ENCODE measurements at places on chromosomes 16 and 17.

DNA sequence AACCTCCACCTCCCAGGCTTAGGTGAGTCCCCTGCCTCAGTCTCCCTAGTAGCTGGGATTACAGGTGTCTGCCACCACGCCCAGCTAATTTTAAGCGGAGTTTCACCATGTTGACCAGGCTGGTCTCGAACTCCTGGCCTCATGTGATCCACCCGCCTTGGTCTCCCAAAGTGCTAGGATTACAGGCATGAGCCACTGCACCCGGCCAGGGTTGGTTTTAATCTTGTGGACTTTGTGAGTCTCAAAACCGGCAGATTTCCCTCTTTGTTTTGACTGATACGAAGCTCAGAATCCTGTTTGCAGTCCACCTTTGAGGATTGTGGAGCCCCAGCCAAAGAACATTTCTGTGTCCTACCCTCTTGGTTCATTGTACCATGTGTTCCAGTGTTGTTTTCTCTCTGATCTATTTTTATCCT, 16.4 kb upstream of the CPSF4L start:
- DNase-seq: no peak

GRCh38 chr16:69610356-69610755, 44.6 kb downstream of the NFAT5 start:
- DNase-seq: no peak

DNA sequence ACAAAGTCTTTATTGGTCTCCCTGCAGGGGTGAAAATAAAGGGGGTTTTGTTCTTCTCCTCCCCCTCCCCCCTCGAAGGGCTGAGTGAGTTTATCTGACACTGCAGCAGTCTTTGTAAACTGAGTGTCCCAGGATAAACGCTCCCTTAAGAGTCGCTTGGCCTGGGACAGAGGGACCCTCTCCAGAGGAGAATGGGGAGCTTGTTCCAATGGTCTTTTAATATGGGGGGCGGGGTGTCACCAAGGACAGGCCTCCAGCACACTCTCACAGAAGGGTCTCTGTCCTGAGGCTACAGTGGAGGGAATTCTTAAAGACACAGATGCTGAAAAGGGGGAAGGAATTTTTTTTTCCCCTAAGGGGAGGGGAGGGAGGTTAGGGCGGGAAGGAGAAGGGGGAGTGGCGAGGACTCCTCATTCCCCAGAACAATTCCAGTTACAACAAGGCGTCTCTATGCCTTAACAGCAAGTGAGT, 455.5 kb downstream of the SOX9 start:
- DNase-seq: no peak

DNA sequence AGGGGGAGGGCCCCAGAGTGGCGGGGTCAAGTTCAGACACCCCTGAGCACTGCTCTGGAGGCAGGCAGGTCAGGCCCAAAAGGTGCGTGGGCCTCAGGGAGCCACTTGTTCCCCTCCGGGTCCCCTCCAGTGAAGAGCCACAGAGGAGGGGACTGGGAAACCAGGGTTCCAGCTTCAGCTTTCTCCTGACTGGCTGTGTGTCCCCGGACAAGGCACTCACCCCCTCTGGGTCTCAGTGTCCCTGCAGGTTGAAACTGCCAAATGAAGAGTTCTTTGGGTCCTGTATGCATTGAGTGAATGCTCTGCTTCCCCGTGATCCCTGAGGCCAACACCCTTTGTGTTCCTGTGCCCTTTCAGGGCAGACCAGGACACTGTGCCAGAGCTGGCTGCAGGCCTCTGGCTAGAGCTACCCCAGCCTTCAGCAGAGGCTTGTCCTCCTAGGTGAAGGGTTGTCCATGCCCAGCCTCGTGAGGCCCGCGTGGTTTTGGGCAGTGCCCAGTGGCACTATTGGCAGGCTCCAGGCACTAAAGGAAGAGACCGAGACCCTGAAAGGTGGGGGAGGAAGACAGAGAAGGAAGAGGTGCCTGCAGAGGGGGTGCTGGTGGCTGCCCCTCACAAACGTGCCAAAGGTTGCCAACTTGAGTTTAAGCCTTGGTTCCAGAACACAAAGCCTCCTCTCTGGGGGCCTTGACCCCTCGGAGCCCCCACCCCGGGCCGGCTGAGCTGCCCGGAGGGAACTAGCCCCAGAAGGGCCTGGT, 13.3 kb upstream of the WNT3 start:
- no peak for DNase-seq

- peak; percentile 88 for DNase-seq
These were observed 31.2 kb downstream of the NSMCE1 start for GRCh38 chr16:27237219-27238015.

GRCh38 chr17:77419095-77419494, 278.3 kb downstream of the SEC14L1 start:
- DNase-seq: no peak

DNA sequence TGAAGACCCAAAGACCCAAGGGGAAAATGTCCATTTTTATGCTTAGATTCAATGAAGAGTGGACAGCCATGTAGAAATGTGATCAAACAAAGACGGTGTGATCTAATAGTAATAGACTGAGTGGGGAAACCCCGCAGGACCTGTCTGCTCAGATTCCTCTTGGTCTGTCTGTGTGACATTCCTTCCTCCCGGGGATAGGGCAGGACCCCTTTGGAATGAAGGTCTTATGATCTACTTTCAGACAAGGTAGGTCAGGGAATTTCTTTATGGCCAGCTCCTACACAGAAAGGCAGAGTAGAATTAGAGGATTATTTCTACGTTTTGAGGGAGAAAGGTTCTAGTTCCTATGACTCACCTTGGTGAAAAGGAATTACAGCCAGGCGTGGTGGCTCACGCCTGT, 267.6 kb downstream of the STX8 start:
- DNase-seq: no peak

- no peak for DNase-seq
These were observed 23.6 kb downstream of the CA4 start for GRCh38 chr17:60173304-60173819.

DNA sequence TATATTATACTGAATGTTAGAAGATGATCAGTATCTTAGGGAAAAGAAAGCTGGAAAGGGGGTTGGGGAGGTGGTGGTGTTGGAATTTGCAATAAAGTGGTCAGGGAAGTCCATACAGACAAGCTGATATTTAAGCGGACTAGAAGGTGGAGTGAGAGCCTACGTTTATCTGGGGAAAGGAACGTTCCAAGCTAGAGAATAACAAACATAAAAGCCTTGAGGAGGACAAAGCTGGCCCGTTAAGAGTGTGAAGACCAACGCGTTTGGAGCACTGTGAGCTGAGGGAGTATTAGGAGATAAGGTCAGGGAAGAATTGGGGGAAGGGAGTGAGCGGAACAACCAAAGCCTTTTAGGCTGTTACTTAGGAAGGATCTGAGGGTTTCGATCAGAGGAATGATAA, 1.4 kb downstream of the DDX42 start:
- no peak for DNase-seq

- no peak for DNase-seq
These were observed 20.0 kb downstream of the MAP3K14 start for GRCh38 chr17:45296833-45297124.

DNA sequence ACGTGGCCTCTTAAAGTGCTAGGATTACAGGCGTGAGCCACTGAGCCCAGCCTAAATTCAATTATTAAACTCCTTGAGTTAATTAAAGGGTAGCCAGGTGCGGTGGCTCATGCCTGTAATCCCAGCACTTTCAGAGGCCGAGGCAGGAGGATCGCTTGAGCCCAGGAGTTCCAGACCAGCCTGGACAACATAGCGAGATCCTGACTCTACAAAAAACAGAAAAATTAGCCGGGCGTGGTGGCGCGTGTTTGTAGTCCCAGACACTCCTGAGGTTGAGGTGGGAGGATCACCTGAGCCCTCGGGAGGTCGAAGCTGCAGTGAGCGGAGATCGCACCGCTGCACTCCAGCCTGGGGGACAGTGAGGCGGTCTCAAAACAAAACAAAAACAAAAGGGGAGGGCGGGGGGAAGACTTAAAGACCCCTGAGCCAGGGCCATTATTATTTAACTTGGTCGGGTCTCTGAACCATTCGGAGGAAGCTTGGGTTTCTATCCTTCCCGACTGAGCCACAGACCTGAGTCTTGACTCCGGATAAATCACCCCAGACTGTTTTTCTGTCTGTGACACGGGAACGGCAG, 19.5 kb downstream of the BCL7C start:
- no peak for DNase-seq

DNA sequence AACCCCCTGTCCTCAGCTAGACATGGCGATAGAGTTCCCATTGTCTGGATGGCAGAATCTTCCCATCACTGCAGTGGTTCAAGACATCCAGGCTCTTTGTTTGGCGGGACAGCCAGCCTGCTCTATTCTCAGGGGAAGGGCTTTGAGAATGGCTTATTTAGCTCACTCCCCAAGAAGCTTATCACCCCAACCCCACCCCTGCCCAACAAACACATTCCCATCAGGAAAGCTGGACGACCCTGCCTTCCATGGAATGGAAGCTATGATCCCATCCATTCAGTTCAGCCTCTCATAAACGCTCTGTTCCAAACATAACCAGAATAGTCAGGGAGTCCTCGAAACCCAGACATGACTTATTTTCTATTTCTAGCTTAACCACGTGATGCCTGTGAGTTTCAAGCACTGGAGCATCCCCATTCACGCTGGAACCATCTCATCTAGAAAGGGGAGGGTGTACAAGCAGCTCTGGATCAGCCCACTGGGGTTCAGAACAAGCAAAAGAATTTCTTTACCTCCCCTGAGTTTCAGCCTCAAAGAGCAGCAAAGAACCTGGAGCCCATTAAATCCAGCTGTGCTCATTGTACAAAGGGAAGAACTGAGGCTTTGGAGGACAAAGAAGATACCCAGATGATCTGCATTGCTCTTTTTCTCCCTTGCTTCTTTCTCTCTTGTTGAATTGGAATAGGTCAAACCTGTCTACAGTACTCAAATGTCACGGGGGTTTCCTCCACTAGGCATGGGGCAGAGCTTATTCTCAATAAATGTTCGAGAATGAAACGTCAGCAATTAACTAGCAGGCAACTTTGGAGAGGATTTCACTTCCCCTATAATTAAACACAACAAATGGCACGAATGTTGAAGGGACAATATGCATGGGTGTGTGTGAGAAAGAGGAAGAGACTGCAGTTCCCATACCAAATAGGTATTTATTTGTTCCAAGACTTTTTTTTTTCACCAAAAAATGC, 93.1 kb downstream of the XYLT1 start:
- no peak for DNase-seq

GRCh38 chr17:77323413-77324171, 182.8 kb downstream of the SEC14L1 start:
- DNase-seq: no peak

DNA sequence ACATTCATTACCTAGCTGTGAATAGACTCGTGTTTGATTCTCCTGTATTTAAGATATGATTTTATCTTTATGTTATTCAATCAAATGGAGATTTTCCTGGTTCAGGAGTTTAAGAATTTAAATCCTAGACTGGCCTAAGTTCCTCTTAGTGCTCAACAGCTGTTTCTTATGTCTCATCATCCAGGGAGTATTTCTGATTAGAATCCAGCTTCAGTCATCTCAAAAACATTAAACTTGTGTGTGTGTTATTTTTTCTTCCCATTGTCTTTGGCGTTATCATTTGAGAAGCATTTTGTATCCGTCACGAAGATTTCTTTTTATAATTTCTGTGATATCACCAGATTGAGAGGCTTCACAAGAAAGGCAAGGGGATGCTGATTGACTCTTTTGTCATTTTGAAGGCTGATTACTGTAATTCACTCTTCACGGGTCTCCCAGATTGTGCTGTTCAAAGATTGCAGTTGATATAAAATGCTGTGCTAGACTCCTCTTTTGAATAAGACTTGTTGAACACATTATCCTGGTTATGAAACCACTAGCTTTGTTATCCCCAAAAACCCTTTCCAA, 204.8 kb downstream of the CDH8 start:
- DNase-seq: no peak

DNA sequence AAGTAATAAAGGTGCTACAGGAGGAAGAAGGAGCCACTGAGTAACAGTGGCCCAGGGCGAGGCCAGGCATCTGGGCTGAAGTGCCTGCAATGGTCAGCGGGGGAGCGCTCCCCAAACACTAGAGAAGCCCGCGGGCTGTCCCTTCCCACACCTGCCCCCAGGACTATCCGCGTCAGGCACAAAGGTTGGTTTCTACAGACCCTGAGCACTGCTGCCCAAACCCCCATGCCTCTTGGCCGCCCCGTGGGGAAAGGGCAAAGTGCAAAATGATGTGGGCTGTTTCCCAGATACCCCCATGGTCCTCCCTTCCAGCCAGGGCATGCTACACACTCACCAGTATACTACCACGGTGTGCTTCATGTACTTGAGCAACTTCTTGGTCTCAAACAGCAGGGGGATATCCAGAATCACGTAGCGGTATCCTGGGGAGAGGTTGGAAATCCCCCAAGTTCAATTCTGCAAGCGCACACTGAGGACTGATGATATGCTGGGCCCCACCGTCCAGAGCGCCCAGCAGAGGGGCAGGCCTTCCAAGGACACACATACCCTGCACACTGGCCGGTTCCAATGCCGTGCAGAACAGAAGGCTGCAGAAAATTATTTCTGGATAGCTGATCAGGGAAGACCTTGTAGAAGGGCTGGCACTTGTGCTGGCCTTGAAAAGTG, 21.5 kb downstream of the DCAKD start:
- no peak for DNase-seq

DNA sequence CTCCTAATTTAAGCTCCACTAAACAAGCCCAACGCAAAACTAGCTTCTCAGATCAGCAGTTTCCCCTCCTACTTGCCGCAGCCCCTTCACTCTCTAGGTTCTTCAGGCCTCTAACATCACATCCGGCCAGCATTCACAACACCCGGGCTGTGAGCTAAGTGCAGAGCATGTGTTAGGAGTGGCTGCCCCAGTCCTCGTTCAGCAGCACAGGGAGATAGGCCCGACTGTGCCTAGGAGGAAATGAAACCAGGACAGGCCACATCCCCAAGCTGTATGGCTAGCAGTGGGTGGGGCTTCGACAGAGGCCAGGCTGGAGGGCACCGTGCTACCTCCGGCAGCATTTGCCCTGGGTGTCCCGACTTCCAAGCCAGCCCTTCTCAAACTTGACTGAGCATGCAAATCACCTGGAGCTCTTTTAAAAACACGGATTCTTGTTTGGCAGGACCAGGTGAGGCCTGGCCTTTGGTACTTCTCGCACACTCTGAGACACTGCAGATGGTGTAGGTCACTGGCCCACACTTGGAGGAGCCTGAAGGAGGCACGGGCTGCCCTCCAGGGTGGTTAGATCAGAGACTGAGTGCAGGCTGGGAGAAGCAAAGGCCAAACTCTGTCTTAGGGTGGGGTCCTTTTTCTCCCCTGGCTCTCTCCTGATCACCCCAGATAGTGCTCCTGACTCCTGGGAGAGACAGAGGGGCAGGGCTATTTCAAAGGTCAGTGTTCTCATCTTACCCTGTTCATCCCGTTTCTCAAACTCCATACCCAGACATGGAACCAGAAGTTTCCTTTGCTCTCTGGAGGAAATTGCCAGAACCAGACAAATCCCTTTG, 202.0 kb downstream of the C16orf78 start:
- DNase-seq: no peak

- DNase-seq: no peak
These were observed 42.5 kb downstream of the MYH3 start for GRCh38 chr17:10614536-10615155.

Measured in stimulated activated CD4-positive, alpha-beta T cell treated with anti-CD3 and anti-CD28 coated beads, TNF-alpha, amount 100 ng/mL, for 48 hours (primary cell).